ENCODE measurements at places on chromosomes 7 and 10.
A peak's percentile ranks its signal among the peaks of the same experiment; 100 is the strongest.

DNA sequence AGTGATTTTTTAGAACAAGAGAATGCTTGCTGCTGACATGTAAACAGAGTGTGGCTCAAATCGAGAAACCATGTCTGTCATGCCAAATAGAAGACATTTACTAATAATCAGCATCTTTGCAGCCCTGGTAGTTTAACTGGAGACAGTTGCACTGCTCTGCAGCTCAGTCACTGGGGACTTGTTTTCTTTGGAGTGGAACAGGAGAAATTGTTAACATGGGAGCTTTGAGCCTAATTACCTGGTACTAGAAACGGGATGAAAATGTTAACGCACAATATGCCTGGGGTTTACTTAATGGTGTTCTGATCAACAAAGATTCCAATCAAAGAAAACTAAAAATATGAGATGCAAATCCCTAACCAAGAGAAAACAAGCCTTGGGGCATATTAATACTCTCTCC is 153.5 kb downstream of the NRP1 start:
- no peak for DNase-seq

- DNase-seq, result no peak
Measured at GRCh38 chr7:99072126-99072525, 71.8 kb downstream of the SMURF1 start.

- peak; percentile 43 for DNase-seq
Measured at GRCh38 chr10:77391605-77392235, 245.9 kb downstream of the KCNMA1 start.

- no peak for DNase-seq
Measured at GRCh38 chr10:3935141-3935540, 150.1 kb upstream of the KLF6 start.

GRCh38 chr10:98150544-98150943 is 16.1 kb downstream of the R3HCC1L start:
- DNase-seq, result no peak

DNA sequence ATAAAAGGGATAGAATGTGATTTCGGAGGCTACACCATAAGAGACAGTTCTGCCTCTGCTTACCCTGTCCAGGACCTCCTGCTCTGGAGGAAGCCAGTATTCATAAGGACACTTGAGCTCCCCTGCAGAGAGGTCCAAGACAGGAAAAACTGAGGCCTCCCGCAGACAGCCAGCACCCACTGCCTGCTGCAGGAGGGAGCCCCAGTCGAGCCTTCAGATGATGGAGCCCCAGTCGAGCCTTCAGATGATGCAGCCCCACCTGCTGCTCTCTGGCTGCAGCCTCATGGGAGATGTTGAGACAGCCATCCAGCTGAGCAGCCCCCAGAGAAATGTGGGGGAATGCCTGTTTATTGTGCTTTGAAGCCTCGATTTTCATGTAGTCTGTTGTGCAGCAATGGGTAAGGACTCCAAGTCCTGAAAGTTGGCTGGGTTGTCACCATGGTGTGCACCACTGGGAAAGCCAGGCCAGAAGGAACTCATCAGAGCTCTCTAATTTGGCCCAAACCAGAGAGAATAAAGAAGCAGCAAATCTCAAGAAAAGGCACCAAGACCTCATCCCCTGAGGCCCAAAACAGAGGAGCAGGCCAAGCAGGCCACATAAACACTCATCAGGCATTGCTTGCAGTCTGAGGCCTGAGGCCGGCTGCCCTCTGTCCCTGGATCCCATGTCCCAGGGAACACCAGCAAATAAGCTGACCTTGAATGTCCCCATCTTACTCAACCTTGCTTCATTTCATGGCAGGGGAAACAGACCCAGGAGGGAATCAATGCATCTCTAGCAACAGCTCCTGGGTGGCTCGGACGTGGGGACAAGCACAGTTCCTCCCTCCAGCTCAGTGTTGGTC is 30.9 kb downstream of the CALML5 start:
- DNase-seq, result no peak

DNA sequence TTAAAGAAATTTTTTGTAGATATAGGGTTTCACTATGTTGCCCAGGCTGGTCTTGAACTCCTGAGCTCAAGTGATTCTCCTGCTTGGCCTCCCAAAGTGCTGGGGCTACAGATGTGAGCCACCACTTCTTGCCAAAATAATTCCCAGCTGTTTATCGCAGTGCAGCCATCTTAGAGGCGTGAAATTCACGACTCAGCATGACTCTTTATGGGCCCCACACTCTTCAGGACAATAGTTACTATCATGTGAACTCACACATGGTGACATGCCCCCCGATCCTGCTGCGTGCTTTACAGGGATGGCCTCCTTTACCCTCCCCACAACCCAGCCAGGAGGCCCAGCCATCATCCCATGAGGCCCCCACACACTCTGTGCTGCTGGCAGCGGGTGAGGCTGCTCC is 4.6 kb downstream of the COX19 start:
- no peak for DNase-seq

- DNase-seq, result no peak
Measured at GRCh38 chr7:154864523-154864891, 138.4 kb downstream of the PAXIP1 start.

DNA sequence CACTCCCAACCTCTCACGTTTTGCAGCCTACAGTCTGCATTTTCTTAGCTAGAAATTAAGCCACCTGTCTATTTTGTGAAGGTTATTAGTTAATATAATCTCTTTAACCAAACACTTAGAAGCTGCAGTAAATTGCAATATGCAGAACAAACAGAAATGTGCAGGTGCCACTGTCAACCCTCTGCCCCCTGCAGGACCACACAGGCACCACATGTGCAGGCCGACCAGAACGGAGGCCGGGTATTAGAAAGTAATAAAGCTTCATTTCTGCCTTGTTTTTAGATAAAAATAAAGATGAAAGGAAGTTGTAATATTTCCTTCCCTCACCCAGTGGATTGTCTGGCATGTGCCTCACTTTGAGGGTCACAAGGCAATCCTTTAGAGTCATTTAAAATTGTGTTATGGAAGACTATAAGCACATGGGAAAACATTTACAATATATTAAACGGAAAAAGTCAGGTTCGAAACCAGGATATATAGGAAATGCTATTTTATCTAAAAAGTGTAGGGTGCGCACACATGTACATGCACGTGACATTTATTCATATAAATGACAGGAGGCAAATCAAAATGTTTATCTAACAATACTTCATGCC is 158.2 kb downstream of the ARHGAP12 start:
- DNase-seq, result peak; percentile 38

GRCh38 chr10:113441220-113441619 is 111.6 kb upstream of the HABP2 start:
- no peak for DNase-seq

DNA sequence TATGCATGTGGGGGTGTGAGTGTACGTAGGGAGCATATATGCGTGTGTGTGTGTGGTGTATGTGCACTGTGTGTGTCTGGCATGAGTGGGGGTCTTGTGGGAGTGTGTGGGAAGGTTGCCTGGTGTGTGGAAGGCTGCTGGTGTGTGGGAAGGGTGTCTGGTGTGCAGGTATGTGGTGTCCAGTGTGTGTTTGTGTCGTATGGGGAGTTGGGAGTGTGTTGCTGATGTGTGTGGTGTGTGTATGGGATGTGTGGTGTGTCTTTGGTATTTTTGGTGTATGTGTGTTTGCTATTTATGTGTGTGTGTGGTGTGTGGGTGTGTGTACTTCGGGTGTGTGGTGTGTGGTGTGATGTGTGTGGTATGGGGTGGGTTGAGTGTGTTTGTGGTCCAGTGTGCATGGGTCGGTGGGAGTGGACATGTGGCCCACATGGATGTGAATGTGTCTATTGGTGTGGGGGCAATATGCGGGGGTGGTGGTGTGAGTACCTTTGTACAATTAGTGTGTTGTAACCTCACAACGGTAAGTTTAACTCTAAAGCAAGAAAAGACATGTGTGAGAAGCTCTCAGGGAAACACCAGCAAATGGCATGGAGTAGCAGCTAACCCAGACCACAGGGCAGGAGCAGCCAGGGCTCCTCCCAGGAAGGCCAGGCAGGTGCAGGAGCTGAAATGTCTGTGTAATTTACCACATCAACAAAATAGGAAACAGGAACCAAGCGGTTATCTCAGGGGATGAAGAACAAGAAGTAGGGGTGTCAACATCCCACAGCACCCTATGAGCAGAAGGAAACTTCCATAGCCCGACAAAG is 11.9 kb downstream of the ANTXRL start:
- peak; percentile 30 for DNase-seq

DNA sequence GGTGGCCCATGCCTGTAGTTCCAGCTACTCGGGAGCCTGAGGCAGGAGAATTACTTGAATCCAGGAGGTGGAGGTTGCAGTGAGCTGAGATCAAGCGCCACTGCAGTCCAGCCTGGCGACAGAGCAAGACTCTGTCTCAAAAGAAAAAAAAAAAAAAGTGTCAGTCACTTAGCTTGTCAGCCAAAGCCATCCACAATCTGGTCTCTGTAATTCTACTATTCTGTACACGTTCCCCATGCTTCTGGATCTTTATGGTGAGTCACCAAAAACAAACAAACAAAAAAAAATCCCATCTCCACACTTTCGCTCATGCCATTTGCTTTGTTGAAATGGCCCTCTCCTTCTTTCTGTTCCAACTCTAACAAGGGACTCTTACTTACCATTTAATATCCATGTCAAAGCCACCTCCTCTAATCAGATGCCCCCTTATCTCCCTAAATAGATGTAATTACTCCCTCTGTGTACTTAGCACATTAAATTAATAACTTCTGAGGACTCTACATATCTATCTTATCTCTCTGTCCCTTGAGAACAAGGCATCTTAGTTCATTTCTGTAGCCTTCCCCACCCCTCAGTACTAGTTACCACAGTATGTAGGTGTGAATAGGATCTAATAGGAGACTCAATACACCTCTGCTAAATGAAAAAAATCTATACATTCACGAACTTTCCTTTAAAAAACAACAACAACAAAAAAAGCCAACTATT is 128.4 kb downstream of the ELMO1 start:
- no peak for DNase-seq

- no peak for DNase-seq
Measured at GRCh38 chr7:155951554-155952158, 139.4 kb upstream of the SHH start.

DNA sequence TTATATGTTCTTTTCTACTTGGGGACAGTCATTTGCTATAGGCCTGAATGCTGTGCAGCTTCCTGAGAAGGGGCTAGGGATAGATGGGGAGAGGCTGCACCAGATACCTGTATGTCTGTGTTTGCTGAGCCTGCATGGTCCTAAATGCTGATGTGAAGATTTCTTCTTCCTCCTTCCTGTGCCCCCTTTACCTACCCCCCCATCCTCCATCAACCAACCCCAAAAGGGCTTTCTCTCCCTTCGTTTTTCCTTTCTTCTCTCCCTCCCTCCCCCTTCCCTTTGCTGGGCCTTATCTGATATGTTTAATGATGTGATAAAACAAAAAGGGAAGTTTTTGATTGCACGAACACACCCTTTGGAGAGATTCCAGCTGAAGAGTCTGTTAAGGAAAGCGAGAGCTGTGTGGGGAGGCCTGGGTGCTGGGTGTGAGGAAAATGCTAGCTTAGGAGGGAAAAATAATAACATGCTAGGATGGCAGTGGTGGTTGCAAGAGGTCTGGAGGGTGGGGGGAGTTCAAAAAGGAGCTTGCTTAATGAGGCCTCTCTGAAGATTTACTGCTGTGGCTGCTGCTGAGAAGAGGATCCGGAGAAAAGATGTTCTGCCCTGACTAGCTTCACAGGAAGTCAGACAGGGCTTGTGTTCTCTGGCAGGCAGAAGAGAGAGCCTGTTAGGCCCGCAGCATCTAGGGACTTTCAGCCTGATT is 101.8 kb downstream of the SAMD9 start:
- DNase-seq, result no peak

GRCh38 chr7:104857458-104858425 is 156.3 kb upstream of the KMT2E start:
- DNase-seq, result no peak

- peak; percentile 43 for DNase-seq
Measured at GRCh38 chr10:44383749-44384600, 922 bp downstream of the CXCL12 start.

- no peak for DNase-seq
Measured at GRCh38 chr7:155518633-155519032, 27.7 kb downstream of the CNPY1 start.

- DNase-seq, result no peak
Measured at GRCh38 chr7:3282457-3282856, 18.6 kb upstream of the SDK1 start.

GRCh38 chr10:131231965-131232541 is 79.5 kb downstream of the TCERG1L start:
- DNase-seq, result no peak

GRCh38 chr7:1703871-1704810 is 34.1 kb downstream of the ELFN1 start:
- DNase-seq, result peak; percentile 2

- DNase-seq, result no peak
Measured at GRCh38 chr10:13078912-13079775, 20.8 kb upstream of the OPTN start.

- DNase-seq, result no peak
Measured at GRCh38 chr7:98056580-98056979, 50.1 kb upstream of the LMTK2 start.

GRCh38 chr10:2278363-2278762 is 541.0 kb upstream of the ADARB2 start:
- DNase-seq, result no peak

- DNase-seq, result no peak
Measured at GRCh38 chr10:124069341-124070264, 23.8 kb downstream of the CHST15 start.

- DNase-seq, result peak; percentile 62
Measured at GRCh38 chr10:43186150-43186549, 47.9 kb downstream of the CSGALNACT2 start.

GRCh38 chr10:113023017-113023416 is 73.0 kb downstream of the TCF7L2 start:
- peak; percentile 3 for DNase-seq

DNA sequence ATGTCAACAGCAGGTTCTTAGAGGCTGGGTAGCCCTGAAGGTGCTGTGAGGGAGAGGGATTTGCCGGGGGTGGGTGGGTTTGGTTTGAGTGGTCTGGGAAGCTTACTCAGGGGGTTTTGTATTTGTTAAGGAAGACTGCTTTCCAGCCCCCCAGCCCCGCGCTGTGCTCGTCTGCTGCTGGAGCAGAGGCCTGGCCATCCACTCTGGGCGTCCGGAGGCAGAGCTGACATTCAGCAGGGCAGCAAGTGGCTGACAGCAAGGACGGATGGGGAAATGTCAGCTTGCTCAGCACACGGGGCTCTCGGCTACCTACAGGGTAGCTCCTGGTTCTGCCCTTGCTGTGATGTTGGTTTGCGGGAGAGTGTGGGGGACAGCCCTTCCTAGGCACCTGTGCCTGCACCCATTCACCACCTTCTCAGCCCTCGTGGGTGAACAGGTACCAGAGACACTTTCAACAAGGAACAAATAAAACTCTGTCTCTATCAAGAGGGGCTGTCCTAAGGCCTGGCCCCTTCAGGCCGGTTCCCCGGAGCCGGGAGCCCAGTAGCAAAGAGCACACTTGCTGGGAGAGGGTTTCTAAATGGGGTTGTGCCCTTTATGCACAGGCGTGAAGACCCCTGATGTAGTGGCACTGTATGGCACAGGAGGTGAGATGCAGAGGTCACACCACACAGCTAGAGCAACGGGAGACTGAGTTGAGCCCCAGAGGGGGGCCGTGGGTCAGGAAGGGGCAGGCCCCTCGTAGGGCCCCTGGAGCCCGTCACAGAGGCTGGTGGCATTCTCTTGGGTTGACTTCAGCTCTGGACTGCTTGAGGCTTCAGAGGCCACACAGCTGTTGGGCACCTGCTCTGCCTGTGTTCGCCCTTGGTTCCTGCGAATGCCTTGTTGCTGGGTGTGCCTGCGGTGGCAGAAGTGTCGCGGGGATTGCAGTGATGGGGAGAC is 72.2 kb upstream of the SHH start:
- DNase-seq, result no peak

All from RPMI8226 (cell line).